ENCODE measurements at places on chromosomes 1 and 21.

GRCh38 chr1:62905872-62906271 is 121.9 kb downstream of the ATG4C start:
- no peak for DNase-seq

DNA sequence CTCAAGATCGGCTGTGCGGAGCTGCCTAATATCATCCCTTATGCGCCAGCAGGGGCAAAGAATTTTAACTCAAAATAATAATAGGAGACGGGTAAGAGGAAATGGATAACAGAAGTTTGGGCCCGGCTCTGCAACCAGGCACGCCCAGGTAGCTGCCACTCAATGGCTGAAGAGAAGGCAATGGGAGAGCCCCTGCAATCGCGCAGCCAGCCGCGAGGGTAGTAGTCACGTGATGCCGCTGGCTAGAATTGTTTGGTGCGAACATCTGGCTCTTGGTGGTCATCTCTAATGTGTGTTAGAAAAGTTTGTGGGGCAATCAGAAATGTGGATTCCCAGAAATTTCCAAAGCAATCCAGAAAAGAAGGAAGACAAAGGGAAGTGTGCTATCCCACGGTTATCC is 12.3 kb downstream of the BARHL2 start:
- no peak for DNase-seq

DNA sequence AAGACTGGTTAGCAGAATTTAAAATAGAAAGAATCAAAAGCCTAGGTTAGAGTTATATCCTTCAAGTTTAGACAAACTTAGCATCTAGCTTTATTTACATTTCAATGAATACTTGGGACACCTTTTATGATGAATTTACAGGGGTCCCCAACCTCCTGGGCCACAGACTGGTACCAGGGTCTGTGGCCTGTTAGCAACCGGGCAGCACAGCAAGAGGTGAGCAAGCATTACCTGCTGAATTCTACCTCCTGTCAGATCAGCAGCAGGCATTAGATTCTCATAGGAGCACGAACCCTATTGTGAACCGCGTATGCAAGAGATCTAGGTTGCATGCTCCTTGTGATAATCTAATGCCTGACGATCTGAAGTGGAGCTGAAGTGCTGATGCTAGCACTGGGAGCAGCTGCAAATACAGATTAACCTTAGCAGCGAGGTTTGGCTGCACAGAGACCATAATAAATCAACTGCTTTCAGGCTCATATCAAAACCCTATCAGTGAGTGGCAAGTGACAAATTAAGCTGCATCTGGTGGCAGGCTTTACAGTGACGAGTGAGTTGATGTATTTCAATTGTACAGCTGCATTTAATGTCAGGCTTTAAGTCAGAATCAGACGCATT is 82.0 kb downstream of the UCHL5 start:
- DNase-seq: no peak

- no peak for DNase-seq
These were observed 4.3 kb downstream of the RBM34 start for GRCh38 chr1:235156740-235157139.

DNA sequence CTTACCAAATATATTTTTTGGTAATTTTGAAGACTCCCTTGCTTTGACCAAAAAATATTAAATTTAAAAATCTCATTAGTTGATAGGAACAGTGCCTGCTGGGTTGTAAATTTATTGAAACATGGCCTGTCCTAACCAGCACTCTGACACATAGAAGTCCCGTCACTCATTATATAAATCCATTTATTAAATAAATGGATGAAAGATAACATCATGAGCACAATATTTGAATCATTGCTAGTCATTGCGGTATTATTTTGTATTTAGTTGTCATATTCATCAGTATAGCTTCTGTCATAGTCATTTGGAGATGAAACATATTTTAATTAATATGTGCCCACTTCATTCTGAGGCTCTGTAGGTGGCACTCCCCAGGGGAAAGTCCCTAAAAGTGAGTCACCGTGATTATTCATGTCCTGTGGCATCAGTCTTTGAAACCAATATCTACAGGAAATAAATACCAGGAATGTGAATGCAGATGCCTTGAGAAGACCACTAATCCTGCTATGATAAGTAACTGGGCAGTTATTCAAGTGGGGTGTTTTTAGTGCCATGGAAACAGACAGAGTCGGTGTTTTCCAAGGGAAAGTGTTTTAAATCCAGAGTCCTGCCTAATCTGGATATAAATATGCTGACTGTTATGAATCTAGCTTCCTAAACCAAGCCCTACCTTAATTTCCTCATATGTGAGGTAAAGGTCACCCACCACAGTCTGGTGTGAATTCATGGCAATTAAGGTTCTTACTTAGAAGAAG is 302.0 kb downstream of the DUSP10 start:
- peak; percentile 98 for DNase-seq

DNA sequence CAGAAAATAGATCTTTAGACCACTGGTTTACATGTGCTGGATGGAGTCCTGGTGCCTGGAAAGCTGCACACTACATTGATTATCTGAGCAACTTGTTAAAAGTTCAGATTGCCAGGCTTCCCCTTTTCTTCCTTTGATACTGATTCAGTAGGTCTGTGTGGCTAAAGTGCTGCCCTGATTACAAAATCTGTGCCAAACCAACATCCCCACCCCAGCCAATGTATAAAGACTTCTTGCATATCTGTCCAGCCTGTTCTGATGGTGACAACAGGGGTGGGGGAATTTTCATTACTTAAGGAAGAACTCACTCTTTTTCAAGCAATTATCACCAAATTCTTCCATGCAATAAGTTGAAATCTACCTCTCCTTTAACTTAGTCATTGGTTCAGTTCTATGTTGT is 135.5 kb downstream of the TNFSF18 start:
- DNase-seq: no peak

- peak; percentile 64 for DNase-seq
These were observed 26.8 kb upstream of the NCAM2 start for GRCh38 chr21:20971296-20971921.
